ENCODE measurements at places on chromosomes 5 and 9. TPM values are rescaled to one million over a fixed set of nuclear protein-coding genes. Genes with fewer than 3 reads are reported as not detected.

NPR3 gene
- total RNA-seq = 16.0 TPM

SPATA9 gene
- total RNA-seq = 1.6 TPM

CAMK4 gene
- 2.2 TPM for total RNA-seq

FIBCD1 gene
- total RNA-seq = not detected

GRCh38 chr9:130461218-130461630 lies 16.5 kb downstream of the ASS1 start:
- DNase-seq = peak; percentile 83

DNA sequence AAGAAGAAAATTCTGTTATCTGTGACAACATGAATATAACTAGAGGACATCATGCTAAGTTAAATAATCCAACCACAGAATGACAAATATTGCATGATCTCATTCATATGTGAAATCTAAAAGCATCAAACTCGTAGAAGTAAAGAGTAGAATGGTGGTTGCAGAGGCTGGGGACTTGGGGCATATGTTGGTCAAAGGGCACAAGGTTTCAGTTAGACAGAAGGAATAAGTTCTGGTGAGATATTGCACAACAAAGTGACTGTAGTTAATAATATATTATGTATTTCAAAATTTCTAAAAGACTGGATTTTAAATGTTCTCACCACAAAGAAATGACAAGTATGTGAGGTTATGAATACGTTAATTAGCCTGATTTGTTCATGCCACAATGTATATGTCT lies 24.8 kb downstream of the GRIA1 start:
- no peak for DNase-seq

DNA sequence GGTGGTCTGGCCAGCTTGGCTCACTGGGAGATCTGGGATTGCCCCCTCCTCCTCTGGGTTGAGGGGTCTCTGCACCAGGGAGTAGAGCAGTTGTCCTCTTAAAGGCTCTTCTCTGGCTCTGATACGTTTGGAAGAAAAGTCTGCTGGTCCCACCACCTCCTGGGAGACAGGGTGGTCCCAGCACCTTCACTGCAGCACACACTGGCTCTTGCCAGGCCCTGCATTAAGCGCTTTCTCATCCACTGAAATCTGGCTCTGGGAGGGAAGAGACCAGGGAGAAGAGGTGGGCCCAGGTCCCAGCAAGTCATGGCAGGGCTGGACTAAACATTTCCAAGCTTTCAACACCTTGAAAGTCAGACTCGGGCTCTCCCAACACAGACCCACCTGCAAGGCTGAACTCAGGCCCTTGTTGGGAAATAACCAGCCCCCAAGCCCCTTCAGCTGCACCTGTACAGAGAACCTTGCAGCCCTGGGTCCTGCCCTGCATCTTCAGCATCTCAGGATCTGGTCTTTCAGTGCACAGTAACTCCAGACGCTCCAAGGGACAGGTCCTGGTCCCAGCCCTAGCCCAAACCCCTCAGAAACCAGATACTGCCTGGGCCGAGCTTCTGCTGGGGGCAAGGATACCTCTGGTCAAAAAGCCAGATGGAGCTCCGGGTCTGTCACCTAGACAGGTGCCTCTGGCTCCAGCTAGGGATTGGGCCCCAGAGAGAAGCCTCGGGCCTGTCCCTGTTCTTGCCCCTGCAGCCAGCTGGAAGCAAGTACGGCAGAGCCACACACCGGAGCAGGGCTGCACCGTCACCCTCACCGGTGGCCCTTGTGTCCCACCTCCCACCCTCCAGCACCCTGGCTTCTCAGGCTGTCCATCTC lies 134.5 kb downstream of the DAB2IP start:
- DNase-seq = no peak

- no peak for DNase-seq
These were observed 213.3 kb downstream of the CDK5RAP2 start for GRCh38 chr9:120366644-120367019.

DNA sequence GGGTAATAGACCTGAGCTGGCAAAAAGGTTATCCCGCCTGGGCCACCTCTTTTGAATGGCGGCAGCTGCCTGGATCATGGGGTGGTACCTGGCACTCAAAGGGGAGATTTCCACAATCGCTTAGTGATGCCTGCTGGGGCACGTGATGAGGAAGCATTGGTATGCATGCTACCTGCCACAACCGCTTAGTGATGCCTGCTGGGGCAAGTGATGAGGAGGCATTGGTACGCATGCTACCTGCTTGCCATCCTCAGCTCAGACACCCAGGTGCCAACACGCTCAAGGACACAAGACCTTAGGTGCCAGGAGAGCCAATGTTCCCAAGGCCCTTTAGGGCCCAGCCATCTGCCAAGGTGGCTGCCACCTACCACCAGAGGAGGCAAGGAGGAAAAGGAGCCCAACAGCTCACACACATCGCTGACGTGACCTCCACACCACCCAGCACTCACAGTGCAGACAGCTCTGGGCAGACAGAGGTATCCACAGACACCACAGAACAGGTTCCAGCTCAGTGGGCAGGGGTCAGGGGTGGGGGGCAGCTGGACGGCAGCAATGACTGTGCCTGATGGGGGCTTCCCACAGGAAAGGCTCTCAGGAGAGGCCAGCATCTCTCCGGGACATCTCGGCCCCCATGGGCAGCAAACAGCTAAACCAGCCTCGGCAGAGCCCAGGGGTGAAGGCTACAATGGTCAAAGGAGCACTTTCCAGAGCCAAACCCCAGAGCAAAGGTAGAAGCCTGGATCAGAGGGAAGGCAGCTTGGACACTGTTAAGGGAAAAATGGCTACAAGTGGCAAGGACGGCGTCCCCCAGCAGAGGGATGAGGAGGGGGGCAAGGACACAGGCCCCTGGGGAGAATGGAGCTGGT lies 43.0 kb upstream of the SARDH start:
- DNase-seq = no peak

- no peak for DNase-seq
These were observed 25.8 kb upstream of the LECT2 start for GRCh38 chr5:135980620-135981019.

- no peak for DNase-seq
These were observed 19.6 kb upstream of the GLRX start for GRCh38 chr5:95841914-95842812.

- DNase-seq = no peak
These were observed 2.3 kb upstream of the SPATA6L start for GRCh38 chr9:4668604-4669003.

DNA sequence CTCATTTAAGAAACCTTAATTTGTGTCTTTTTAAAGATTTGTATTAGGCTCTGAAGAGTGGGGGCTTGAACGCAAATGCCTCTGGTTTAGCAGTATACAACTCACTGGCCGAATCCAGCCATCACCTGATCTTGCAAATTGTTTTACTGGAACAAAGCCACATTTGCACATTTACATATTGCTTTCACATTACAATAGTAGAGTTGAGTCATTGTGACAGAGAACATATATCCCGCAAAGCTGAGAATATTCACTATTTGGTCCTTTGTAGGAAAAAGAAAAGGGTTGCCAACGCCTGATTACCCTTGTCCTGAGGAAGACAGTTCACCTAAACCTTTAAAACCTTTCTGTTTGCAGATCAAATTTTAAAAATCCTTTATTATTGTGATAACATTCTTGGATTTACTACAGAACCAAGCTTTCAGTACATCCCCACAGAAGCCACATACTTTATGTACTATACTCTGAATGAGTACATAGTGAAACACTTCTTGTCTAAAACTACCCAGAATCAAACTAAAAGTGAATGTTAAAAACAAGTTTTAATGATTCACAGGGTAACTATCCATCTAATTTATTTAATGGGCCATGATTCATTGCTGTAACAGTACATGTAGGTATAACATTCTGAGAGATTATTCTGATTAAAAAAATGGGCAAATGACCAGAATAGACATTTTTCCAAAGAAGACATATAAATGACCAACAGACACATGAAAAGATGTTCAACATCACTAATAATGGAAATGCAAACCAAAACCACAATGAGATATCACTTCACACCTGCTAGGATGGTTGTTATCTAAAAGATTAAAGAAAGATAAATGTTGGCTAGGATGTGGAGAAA lies 161.0 kb downstream of the SLC25A46 start:
- DNase-seq = no peak
